Brain (organoid and tissue), 16 donors: ENCODE measurements at places on chromosomes 2 and 18.

- DNase-seq = no peak
Observed at GRCh38 chr18:55510809-55511208, 77.2 kb downstream of the TCF4 start.

GRCh38 chr2:239167766-239168444 lies 232.9 kb downstream of the HDAC4 start:
- no peak for DNase-seq

DNA sequence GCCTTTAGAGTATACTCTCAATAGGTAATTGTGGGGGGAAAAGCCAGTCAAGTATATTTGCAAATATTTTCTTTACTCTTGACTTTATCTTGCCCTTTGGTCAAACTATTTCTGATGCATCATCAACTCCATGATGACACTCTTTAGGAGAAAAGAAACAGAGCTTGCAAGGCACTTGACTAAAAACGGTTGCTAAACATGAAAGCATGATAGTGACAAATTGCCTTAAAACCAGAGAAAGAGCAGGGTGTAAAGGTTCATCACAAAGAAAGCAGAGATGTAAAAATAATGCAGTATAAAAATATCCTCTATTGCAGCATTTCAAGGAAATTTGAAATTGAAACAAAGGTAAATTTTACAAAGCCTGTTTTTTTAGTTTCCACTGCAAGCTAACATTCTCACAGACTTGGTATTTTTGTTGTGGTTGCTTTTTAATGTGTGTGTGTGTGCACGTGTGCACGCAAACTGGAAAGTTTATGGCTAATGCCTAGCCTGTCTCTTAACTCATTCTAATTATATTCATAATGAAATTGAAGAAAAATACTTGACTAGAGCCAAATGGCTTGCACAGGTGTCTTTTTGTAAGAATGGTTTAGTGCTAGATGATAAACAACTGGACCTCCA lies 503.6 kb downstream of the ARHGAP15 start:
- no peak for DNase-seq

DNA sequence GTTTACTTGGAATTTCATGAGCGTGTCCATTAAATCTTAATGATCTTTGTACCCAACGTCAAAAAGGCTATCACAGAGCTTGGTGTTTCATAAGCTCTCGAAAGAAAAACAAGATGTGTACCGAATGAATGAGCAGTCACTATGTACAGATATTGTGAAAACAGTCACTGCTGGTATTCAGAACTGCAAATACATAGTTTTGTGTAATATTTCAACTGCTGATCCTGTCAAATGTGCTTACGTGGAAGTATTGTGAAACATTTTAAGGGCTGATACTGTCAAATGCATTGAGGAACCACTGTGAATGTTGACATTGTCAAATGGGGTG lies 184.2 kb upstream of the KLHL29 start:
- DNase-seq = no peak

DNA sequence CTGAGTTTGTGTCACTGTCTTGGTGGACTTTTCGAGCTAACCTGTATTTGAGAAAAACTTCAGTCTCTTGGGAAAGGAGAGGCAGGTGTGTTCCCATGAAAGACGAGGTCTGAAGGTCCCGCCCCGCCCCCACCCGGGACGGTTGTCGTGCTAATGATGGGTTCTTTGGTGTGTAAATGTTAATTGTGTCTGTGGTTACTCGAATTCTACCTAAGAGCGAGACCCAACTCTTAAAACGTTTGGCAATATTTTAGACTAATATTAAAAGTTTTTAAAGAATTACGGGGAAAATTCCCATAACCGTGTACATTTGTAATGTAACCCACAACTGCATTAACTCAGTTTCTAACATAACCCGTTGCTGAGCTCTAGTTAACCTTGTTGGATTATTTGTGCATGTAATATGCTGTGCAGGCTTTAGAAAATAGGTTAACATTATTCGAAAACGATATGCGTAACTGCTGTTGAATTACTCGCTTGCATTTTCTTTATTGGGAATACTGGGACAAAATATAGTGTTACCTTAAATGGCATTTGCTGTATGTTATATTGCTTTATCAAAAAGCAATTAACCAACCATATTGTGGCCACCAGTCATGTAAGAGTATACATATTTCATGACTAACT lies 833 bp downstream of the EPB41L5 start:
- DNase-seq = peak; percentile 20

DNA sequence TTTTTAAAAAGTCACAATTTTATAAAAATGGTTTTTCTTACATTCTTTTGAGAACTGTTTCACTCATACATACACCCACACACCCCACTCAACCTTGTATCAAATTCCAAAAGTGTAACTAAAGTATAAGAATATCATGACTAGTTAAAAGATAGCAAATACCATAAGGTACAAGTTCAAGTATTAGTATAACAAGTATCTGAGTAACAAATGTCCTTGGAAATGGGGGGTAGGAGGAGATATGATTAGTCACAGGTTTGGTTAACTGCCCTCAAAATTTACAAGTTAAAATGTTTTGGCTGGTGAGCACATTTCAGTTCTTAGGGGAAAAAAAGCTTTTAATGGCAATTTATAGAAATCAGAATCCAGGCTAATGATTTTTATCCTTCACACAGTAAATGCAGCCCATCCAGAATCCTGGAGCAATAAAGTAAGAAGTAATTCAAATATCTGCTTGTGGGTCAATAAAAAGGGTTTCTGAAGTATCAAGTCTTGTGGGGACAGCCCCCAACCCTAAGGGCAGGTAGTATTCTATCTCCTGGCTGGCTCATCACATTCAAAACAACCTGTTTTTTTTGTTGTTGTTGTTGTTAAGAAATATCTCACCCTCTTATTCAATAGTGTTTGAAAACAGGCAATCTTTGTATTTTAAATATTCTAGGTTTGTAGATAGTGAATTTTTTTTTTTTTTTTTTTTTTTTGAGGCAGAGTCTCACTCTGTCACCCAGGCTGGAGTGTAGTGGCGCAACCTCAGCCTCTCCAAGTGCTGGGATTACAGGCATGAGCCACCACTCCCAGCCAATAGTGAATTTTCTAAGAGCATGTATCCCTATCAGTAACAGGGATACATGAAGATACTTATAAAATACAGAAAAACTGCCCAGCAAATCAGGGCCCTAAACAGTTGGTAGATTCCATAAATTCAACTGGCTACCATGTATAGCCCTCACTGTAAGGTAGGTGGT lies 14.5 kb downstream of the IAH1 start:
- no peak for DNase-seq

GRCh38 chr2:239175181-239175580 lies 225.6 kb downstream of the HDAC4 start:
- no peak for DNase-seq

- no peak for DNase-seq
Observed at GRCh38 chr2:146228466-146229058, 1616.3 kb upstream of the ACVR2A start.
